ENCODE measurements at places on chromosomes 5 and 9.

GRCh38 chr5:84494453-84494852 is 109.8 kb upstream of the EDIL3 start:
- no peak for DNase-seq

DNA sequence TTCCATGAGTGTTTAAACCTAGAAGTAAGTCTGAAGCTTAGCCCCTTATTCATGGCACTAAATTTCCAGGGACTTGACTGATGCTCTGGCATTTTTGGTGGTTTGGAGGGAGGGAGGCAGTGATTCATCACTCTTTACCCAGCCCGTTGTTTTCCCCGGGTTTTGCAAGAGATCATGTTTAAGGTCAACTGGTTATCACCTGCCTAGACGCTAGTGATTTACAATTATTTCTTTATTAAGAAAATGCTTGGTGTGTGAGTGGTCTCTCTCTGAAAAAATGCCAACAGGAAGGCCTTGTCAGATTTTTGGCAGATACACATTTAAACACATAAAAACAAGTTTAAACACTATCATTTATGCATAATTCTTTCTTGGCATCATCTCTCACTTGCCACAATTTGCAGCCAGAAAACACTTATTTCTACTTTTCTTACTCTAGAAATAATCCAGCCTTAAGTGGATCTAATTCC is 737.9 kb upstream of the ZNF608 start:
- DNase-seq, result no peak

DNA sequence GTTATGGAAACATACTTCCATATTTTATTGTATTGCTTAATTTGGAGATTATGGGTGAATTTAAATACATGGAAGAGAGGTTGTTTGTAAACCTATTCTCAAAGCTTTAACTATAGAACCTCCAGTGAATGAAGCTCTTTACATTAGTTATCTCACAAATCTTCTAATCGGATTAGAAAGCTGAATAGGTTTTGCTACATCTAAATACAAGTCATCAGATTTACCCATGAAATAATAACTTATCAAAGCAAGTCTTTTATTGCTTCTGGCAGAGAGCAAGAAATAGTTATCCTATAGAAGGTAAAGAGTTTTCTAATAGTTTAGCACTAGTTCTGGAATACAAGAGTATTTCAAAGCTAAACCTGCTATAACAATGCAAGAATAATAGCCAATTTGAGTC is 104.4 kb upstream of the SREK1 start:
- DNase-seq, result no peak

- DNase-seq, result no peak
Observed at GRCh38 chr5:112668016-112668415, 69.7 kb upstream of the APC start.

GRCh38 chr9:27654629-27655285 is 81.5 kb upstream of the C9orf72 start:
- peak; percentile 80 for DNase-seq

DNA sequence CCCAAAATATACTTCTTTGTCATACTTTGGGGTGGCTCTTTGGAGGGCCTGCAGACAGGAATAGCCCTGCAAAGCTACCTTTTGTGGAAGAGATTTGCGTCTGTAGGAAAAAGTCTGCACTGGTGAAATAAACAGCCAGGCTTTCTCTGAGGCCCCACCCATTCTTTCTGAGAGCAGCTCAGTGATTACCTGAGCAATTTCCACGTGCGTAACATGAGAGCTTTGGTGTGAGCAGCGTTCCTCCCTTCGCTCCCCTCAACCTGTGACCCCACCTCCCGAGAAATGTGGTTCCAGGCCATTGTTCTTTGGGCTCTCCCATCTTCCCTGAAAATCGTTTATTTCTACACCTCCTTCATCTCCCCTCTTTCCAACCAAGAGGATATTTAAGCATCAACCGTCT is 23.8 kb upstream of the FBP1 start:
- DNase-seq, result peak; percentile 57

- DNase-seq, result no peak
Observed at GRCh38 chr5:143564417-143564816, 160.9 kb upstream of the NR3C1 start.

DNA sequence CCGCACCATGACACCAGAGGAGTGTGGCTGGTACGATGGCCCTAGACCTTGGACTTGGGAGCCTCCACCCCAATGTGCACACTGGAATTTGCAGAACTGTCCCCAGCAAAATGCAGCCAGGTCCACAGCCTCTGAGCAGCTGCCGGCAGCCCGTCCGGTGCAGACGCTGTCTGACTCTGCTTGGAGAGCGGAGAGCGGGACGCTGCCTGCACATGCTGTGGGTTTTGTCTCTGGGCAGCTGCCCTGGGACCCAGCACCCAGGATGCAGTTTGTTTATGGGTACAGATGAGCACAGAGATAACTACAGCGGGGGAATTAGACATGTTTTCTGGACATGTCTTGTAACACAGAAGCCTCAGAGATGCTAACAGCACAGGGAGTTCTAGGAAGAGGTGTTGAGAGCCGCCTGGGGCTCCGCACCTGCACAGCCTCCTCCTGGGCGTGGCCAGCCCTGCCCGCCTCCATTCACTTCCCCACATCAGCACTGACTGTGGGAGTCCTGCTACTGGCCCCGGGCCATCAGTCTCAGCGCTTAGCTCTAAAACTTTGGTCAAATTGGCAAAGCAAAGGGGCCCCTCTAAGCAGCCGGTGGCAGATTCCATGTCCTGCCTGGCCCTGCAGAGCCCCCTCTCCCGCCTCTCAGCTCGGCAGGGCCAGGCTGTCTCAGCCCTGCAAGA is 159.6 kb downstream of the IRX2 start:
- DNase-seq, result no peak

- DNase-seq, result no peak
Observed at GRCh38 chr5:30850866-30851265, 342.6 kb upstream of the CDH6 start.

DNA sequence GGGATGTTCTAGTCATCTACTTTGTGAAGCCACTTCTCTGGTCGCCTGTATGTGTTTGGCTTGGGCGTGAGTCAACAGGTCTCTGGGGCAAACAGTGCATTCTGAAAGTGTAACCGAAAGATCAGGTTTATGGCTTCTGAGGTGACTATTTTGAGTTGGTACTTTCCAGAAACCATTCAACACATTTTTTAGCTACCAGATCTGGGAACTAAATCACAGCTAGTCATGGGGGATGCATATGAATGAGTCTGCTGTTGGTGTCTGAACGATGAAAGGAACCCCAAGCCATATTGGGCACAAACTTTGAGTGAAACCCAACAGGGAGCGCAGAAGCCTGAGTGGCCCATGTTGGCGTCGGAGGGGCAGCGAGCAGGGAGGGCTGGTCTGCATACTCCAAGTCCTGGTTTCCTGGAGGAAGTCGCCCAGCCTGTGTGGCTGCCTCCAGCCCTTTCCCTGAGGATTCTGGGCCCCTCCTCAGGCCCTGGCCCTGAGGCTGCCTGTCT is 35.3 kb downstream of the UBE2QL1 start:
- no peak for DNase-seq

DNA sequence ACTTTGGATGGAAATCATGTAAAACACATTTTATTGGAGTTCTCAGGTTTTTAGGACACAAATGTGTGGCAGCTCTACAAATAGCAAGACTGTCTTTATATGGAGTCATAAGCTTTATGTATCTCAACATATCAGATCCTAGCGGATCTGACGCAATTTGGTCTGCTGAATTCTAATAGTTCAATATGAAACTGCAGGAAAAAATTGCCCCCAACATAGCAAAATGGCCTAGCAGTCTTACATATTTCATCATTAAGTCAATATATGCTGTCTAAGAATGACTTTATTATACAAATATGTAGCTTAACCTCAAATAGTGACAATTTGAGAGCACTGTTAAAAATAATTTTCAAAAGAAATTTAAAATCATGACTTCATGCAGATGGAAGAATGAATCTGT is 244.3 kb downstream of the TAF11L14 start:
- DNase-seq, result no peak

DNA sequence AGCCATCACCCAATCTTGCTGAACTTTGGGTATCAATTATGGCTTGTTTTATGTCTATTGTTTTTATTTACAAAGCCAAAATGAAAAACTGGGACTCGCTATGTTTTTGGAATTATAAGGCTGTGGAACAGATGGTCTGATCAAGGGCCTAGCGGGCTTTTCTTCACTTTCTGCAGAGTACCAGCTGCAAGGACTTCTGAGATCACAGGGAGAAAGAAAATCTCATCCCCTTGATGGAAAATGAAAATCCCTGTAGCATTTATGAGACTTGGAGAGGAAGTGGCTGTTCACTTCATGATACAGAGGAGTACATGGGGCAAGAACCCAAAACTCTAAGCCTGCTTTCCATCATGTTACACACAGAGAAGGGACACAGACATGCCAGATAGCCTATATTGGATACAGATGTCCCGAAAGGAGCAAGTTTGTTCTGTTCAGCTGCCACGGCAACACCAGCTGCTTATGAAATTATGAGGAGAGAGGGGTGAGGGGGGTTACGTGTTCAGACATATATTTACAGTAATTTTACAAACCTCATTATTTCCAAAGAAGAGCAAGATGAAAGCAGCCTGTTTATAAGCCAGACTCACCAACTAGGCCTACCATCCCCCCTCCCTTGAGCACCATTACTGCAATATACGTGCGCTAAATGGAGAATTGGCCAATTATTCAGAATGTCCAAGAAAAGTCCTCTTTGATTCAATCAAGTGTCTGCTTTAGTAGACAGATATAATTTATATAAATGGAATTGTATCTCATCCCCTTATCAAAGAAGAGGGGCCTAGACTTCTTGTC is 220.0 kb downstream of the MARCHF11 start:
- DNase-seq, result no peak

DNA sequence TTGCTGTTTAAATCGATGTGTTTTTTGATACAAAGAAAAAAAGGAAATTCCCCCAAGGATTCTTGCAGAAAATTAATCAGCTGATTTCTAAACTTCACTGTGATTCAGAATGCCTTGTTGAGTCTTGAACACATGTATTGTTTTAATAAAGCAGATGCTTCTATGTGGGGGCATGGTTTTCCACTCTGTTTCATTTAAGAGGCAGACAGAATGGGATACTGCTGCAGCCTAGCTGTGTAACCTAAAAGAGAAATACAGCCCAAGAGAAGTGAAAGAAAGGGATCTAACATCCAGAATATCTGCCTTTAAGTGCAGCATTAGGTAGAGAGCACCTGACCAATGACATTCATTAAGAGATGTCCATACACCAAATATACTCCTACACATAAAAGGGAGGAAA is 365.1 kb upstream of the CCNH start:
- DNase-seq, result no peak

- no peak for DNase-seq
Observed at GRCh38 chr9:79664375-79664831, 92.6 kb downstream of the TLE4 start.

Data from stomach (tissue), 19 donors.